ENCODE measurements at places on chromosomes 12 and 14.

DNA sequence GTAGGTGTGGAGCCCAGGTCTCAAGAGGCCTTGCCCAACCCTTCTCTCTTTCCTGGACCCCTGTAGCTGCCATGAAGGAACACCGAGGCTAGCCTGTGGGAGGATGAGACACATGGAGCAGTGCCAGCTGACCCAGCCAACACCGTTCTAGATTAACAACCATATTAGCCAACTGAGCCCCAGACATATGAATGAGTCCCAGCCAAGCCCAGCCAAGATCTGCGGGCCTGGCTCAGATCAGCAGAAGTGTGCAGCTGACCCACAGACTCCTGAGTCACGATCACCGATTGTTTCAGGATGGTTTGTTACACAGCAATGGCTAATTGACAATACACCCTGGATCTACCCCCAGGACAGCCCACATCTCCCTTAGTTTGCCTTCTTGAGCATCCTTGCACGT, 82.1 kb downstream of the NTF3 start:
- no peak for DNase-seq

- no peak for DNase-seq
Measured at GRCh38 chr12:78483767-78484315, 380.7 kb upstream of the SYT1 start.

GRCh38 chr14:104054222-104054905, 31.1 kb upstream of the ASPG start:
- DNase-seq: no peak

- no peak for DNase-seq
Measured at GRCh38 chr12:87150969-87151662, 878.1 kb downstream of the C12orf50 start.

DNA sequence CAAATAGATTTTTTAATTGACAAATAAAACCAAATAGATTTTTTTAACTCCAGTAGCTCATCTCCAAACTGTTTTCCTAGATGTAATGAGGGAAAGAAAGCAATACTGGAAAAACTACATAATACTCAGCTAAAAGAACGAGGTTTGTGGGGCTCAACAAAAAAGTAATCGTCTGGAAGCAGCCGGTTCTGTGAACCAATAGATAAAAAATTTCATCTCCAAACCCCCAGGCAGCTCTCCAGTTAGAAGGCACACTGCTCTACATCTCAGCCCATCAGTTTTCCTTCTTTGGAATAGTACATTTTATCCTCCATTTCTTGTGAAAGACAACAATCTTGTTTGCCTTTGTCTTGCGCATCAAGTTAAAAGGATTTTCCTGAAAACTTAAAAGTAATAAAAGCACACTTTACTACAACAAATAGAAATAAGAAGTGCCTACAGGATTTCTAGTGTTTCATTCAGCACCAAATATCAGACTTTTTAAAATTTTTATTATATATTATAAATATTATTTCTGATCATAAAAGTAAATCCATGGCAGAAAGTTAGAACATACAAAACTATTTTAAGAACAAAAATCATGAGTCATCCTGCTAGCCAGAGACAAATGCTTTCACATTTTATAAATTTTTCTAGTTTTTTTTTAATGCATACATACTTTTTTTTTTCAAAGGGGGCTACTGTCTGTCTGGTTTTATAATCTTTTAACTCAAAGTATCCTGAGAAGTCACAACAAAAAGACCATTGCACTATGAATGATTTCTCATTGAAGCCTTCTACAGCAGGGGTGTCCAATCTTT, 67.7 kb downstream of the EPS8 start:
- no peak for DNase-seq

GRCh38 chr12:113359939-113360748, 1.8 kb downstream of the PLBD2 start:
- DNase-seq: no peak

GRCh38 chr12:53781228-53781801, 29.5 kb upstream of the CISTR start:
- peak; percentile 20 for DNase-seq

All from kidney glomerular epithelial cell (primary cell).